Lung (tissue), 17 donors: ENCODE measurements at places on chromosomes 2 and 18. TPM values are rescaled to one million over a fixed set of nuclear protein-coding genes. Genes with fewer than 3 reads are reported as not detected.

NEURL3 gene
- 0.24 TPM for polyA plus RNA-seq

FSHR gene
- polyA plus RNA-seq, result not detected

CD28 gene
- polyA plus RNA-seq, result 0.14 TPM

TUBB8B gene
- polyA plus RNA-seq, result 0.47 TPM

FAM124B gene
- 1.8 TPM for polyA plus RNA-seq

DHRS9 gene
- 17.2 TPM for polyA plus RNA-seq

PAIP2B gene
- 3.0 TPM for polyA plus RNA-seq

SFXN5 gene
- 8.9 TPM for polyA plus RNA-seq

- no peak overlapping the region for H3K27ac ChIP-seq
- no peak for DNase-seq
- no peak overlapping the region for H3K4me3 ChIP-seq
- H3K36me3 ChIP-seq, result no peaks in the 10 kb centered on the region
- no peaks in the 10 kb centered on the region for H3K27me3 ChIP-seq
- H3K4me1 ChIP-seq, result no peaks in the 10 kb centered on the region
Observed at GRCh38 chr2:58928391-58928790, 687.3 kb upstream of the FANCL start.

DNA sequence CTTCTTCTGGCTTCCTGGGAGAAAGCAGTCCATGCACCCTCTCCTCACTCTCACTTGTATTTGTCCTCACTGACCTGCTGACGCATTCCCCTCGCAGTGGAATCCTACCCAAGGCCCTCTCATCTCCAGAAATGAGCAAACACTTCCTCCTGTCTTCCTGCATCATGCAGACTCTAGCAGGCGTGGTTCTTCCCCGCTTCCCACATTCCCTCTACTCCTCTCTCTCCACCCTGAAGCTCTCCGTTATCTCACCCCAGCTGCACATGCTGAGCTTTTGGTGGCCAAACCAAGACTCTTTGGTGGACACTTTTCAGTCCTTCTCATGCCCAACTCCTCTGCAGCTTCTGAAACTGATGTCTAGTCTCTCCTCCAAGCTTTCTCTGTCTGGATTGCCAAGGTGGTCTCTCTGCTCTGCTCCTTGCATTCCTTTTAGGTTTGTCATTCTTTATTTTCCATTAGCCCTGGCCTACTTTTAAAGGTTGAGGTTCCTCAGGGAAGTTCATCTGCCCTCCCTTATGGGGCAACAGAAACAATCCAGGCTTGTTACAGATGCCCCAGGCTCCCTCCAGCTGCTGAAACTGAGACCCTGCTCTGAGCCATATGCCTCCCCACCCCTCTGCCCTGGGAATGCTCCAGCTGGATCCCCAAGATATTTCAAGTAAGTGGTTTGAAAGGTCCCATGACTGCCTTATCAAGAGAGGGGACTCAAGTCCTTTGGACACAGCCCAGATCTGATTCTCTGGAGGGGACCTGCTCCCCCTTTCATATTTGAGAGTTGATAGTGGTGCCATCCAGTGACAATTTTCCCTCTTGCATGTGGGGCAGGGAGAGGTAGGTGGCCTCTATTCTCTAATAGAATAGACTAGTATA, 835 bp upstream of the IL18RAP start:
- H3K4me1 ChIP-seq, result no peaks in the 10 kb centered on the region
- H3K27ac ChIP-seq, result no peak overlapping the region
- no peaks in the 10 kb centered on the region for H3K36me3 ChIP-seq
- no peaks in the 10 kb centered on the region for H3K27me3 ChIP-seq
- H3K4me3 ChIP-seq, result no peak overlapping the region
- no peak for DNase-seq

- H3K4me3 ChIP-seq, result no peak overlapping the region
- H3K27ac ChIP-seq, result no peak overlapping the region
- no peaks in the 10 kb centered on the region for H3K36me3 ChIP-seq
- peaks cover 6% of the 10 kb centered on the region for H3K4me1 ChIP-seq
Observed at GRCh38 chr2:55014962-55015939, 35.0 kb downstream of the RTN4 start.

GRCh38 chr2:25252291-25253152, 84.1 kb upstream of the POMC start:
- peak; percentile 97 for DNase-seq
- peak overlapping the region; percentile 16 for H3K4me3 ChIP-seq
- H3K27me3 ChIP-seq, result no peaks in the 10 kb centered on the region

- no peak overlapping the region for H3K27ac ChIP-seq
- no peaks in the 10 kb centered on the region for H3K27me3 ChIP-seq
- DNase-seq, result no peak
- no peak overlapping the region for H3K4me3 ChIP-seq
- H3K36me3 ChIP-seq, result no peaks in the 10 kb centered on the region
- H3K4me1 ChIP-seq, result peaks cover 3% of the 10 kb centered on the region
Observed at GRCh38 chr18:389658-390357, 110.7 kb downstream of the COLEC12 start.

DNA sequence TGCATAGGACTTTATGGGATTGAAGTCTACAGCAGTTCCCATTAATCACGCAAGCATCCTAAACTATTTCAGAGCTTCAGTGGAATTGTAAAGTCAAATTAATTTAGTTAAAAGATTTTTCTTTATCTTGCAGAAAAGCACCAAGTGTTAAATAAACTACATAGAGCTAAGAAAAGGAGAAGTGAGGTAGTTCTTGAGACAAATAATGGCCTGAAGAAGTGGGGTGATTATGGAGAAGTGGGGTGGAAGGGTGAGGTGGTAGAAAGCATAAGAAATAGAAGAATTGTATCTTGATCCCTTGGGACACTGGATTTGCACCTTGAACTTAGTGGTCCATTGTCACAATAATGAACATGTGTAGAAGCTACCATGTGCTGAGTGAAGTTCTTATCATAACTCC, 121.7 kb upstream of the LINC00305 start:
- no peaks in the 10 kb centered on the region for H3K4me1 ChIP-seq
- H3K27me3 ChIP-seq, result peaks cover 5% of the 10 kb centered on the region
- DNase-seq, result no peak

GRCh38 chr2:128807317-128807716, 488.6 kb upstream of the HS6ST1 start:
- H3K27me3 ChIP-seq, result no peaks in the 10 kb centered on the region
- H3K4me1 ChIP-seq, result no peaks in the 10 kb centered on the region
- no peak for DNase-seq
- no peaks in the 10 kb centered on the region for H3K36me3 ChIP-seq
- no peak overlapping the region for H3K27ac ChIP-seq
- H3K4me3 ChIP-seq, result no peak overlapping the region

DNA sequence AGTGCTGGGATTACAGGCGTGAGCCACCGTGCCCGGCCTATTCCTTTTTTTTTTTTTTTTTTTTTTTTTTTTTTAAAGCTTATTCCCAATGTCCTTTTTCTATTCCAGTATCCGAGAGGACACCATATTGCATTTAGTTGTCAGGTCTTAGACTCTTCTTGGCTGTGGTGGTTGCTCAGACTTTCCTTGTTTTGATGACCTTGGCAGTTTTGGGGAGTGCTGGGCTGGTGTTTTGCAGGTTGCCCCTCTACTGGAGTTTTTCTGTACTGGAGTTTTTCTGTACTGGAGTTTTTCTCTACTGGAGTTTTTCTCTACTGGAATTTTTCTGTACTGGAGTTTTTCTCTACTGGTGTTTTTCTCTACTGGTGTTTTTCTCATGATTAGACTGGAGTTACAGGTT, 149.2 kb downstream of the TANC1 start:
- no peaks in the 10 kb centered on the region for H3K27me3 ChIP-seq
- no peak for DNase-seq
- peaks cover 11% of the 10 kb centered on the region for H3K4me1 ChIP-seq
- no peak overlapping the region for H3K4me3 ChIP-seq
- H3K27ac ChIP-seq, result no peak overlapping the region

DNA sequence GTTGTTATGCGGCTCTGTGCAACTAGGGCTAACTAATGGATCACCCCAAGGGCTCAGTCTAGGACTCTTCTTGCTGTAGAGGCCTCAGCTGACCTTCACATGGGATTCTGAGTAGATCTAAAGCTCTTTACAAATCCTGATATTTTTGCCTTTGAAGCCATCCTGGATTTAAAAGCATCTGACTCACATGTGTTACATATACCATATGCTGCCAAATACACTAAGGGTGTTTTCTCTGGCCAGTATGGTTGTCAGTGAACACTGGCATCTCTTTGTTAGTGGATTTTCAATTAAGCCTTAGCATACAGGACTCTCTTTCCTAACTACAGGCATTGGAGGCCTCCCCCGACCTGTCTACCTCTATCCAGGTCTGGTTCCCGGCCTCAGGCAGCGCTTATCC, 992.8 kb upstream of the FANCL start:
- no peak for DNase-seq
- no peaks in the 10 kb centered on the region for H3K36me3 ChIP-seq
- H3K27me3 ChIP-seq, result no peaks in the 10 kb centered on the region
- H3K4me3 ChIP-seq, result no peak overlapping the region
- H3K4me1 ChIP-seq, result no peaks in the 10 kb centered on the region

DNA sequence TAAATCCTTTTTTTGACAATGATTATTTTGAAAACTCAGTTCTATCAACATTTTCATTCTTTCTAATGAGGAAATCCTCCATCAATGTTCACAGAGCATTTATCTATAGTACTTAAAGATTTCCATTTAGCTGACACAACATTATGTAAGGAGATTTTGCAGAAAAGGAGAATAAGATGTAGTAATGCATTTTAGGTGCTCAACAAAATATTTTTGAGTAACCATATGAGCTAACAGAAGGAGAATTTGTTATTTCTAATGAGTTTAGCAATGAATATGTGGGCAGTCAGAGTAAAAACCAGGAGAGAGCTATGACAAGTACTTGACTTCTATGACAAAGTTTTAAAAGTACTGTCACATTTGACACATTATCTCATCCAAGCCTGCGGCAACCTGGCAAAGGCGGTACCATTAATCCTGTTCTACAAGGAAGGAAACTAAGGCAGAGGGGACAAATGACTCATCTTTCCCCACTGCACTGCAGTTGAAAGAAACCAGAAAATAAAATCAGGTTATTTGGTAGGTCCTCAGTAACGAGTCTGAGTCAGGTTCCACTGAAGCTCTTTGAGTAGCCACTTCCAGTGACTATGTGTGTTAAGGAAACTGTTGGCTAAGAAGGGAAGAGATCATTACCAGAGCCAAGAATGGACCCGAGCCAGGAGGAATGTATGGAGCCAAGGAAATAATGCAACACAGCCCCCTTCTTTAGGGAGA, 134.1 kb upstream of the ITGB6 start:
- DNase-seq, result peak; percentile 92
- H3K27me3 ChIP-seq, result no peaks in the 10 kb centered on the region
- no peak overlapping the region for H3K4me3 ChIP-seq
- H3K36me3 ChIP-seq, result peaks cover 2% of the 10 kb centered on the region

DNA sequence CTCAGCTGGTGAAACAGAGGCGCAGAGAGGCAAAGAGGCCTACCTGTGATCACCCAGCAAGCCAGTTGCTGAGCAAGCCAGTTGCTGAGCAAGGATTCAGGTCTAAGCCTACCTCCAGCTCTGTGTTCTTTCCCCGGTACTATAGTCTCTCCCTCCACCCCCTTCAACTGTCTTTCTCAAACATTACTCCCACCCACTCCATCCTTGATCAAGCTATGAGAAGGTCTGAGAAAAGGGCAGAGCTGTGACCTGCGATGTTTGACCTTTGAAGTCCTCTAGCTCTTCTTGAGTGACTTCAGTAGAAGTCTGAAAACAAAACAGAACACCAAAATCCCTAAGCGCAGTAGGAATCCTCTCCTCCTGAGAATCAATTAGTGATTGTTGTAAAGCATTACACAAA, 665.2 kb upstream of the ID2 start:
- no peak for DNase-seq
- H3K27me3 ChIP-seq, result no peaks in the 10 kb centered on the region
- no peaks in the 10 kb centered on the region for H3K36me3 ChIP-seq
- no peaks in the 10 kb centered on the region for H3K4me1 ChIP-seq
- H3K4me3 ChIP-seq, result no peak overlapping the region

GRCh38 chr2:86274918-86275275, 62.5 kb downstream of the REEP1 start:
- H3K27me3 ChIP-seq, result no peaks in the 10 kb centered on the region
- no peak overlapping the region for H3K4me3 ChIP-seq
- DNase-seq, result no peak
- H3K4me1 ChIP-seq, result no peaks in the 10 kb centered on the region

DNA sequence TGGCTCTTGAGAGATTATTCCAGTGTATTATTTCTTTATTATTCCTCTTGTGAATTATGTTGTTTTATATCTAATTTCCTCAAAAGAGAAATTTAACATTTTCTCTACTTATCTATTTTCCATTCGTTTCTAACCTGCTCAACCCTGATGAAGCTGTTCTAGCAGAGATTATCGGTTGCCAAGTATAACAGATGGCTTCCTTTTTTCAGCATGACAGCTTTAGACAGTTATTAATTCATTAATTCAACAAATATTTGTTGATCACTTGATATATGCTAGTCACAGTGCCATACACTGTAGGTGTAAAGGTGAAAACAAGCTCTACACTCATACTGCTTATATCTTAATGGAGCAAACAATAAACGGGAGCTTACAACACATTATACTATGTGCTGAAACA, 137.9 kb upstream of the UBE2E3 start:
- DNase-seq, result no peak
- no peaks in the 10 kb centered on the region for H3K27me3 ChIP-seq
- H3K27ac ChIP-seq, result no peak overlapping the region
- H3K4me3 ChIP-seq, result no peak overlapping the region

- no peak overlapping the region for H3K27ac ChIP-seq
- no peak for DNase-seq
- no peaks in the 10 kb centered on the region for H3K27me3 ChIP-seq
Observed at GRCh38 chr18:74163019-74163660, 14.8 kb downstream of the TIMM21 start.

- no peaks in the 10 kb centered on the region for H3K4me1 ChIP-seq
- H3K27ac ChIP-seq, result no peak overlapping the region
- DNase-seq, result no peak
- no peaks in the 10 kb centered on the region for H3K27me3 ChIP-seq
- no peaks in the 10 kb centered on the region for H3K36me3 ChIP-seq
- H3K4me3 ChIP-seq, result no peak overlapping the region
Observed at GRCh38 chr2:71932037-71932779, 215.5 kb downstream of the CYP26B1 start.

DNA sequence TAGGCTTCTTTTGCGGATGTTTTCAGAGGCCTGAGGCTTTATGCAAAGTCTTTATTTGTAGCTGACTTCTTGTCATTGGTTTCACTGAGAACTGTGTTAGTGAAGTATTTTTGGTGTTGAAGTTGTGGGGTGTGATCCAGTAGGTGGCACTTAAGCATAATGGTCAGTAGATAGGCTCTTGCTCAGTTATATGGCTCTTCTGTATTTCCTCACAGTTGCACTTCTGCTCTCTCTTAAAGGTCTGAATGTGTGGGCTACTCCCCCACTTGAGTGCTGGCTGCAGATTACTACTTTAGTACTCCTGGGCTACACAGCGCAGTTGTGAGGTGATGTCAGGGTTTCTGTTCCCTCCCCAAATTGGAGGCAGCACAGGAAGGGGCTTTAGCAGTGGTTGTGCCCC, 133.8 kb upstream of the SCN7A start:
- no peaks in the 10 kb centered on the region for H3K27me3 ChIP-seq
- no peak for DNase-seq
- H3K36me3 ChIP-seq, result no peaks in the 10 kb centered on the region
- no peak overlapping the region for H3K27ac ChIP-seq

- H3K27me3 ChIP-seq, result no peaks in the 10 kb centered on the region
- DNase-seq, result peak; percentile 62
- no peak overlapping the region for H3K27ac ChIP-seq
- no peak overlapping the region for H3K4me3 ChIP-seq
- no peaks in the 10 kb centered on the region for H3K4me1 ChIP-seq
Observed at GRCh38 chr2:169928463-169928864, 101.2 kb downstream of the UBR3 start.

- no peak for DNase-seq
- H3K4me3 ChIP-seq, result no peak overlapping the region
- no peak overlapping the region for H3K27ac ChIP-seq
- H3K27me3 ChIP-seq, result no peaks in the 10 kb centered on the region
Observed at GRCh38 chr2:85961053-85961452, 72.3 kb upstream of the ST3GAL5 start.

GRCh38 chr2:47984041-47984440, 77.7 kb upstream of the FBXO11 start:
- H3K27ac ChIP-seq, result no peak overlapping the region
- no peak for DNase-seq
- H3K4me1 ChIP-seq, result no peaks in the 10 kb centered on the region
- no peaks in the 10 kb centered on the region for H3K27me3 ChIP-seq
